Epithelial cell of prostate (primary cell): ENCODE measurements at places on chromosomes 6 and 20.

GRCh38 chr6:157123234-157123633, 200.1 kb downstream of the TMEM242 start:
- no peak for DNase-seq

GRCh38 chr6:125970760-125971159, 14.2 kb downstream of the HINT3 start:
- no peak for DNase-seq

DNA sequence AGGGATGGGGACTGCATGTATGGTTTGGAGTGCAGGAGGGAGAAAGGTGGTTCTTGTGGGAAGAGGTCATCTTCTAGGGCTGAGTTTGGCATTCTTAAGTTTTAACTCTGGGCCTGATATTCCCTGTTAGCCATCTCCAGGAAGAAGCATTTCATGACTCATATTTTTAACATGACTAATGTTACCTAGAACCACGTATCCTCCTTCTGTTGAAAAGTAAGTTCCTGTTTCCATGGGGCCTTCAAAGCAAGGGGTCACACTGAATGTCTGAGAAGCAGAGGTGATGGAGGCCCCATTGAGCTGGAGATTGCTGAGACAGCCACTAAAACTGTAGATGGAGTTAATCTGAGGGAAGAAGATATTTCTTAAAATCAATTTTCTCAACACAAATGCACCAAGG, 30.2 kb downstream of the FAM229B start:
- DNase-seq = peak; percentile 24

GRCh38 chr20:45266977-45267376, 12.6 kb upstream of the SLPI start:
- no peak for DNase-seq

DNA sequence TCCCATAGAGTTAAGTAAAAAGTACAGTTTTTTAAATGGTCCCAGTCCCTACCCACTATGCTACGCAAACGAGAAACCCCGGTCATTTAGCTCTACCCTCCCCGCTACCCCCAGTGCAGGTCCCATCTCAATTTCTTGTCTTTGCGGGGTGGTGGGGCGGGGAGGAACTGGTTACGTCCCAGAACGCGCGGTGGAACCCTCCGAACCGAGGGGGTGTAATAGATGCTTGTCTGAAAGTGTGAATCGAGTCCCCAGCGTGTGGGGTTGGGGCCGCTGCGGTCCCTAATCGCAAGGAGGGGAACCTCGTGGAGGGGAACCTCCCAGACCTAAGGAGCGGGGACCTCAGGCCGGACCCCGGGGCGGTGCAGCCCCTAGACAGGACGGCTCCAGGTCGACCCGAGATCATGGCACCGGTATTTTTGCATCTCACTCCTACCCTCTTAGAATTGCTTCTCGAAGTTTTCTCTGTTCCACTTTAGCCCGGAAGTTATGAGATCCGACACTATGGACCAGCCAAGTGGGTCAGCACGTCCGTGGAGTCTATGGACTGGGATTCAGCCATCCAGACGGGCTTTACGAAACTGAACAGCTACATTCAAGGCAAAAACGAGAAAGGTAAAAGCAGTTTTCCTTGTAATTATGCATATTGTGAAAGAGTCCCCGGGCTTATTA, 779 bp downstream of the HEBP2 start:
- no peak for DNase-seq

DNA sequence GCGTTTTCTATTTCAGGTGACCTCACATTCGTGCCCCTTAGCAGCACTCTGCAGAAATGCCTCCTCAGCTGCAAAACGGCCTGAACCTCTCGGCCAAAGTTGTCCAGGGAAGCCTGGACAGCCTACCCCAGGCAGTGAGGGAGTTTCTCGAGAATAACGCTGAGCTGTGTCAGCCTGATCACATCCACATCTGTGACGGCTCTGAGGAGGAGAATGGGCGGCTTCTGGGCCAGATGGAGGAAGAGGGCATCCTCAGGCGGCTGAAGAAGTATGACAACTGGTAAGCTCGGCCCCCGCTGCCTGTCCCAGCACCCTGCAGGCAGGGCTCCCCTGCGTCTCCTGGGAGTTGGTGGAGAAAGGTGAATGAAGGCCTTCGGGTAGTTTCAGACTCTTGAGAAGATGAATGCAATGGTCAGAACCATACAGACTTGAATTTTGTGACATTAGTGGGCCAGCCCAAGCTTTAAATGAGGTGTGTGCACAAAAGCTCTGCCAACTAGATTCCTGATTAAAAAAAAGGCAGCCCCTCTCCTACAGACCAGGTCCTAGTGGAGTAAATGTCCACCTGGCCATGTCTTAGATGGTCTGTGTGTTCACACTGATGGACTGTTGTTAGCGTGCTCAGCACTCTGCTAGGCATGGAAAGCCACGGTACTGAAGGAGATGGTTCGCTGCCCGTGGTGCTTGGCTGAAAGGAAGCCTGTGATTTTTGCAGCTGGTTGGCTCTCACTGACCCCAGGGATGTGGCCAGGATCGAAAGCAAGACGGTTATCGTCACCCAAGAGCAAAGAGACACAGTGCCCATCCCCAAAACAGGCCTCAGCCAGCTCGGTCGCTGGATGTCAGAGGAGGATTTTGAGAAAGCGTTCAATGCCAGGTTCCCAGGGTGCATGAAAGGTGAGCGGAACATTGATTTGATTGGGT, 708 bp downstream of the PCK1 start:
- no peak for DNase-seq

DNA sequence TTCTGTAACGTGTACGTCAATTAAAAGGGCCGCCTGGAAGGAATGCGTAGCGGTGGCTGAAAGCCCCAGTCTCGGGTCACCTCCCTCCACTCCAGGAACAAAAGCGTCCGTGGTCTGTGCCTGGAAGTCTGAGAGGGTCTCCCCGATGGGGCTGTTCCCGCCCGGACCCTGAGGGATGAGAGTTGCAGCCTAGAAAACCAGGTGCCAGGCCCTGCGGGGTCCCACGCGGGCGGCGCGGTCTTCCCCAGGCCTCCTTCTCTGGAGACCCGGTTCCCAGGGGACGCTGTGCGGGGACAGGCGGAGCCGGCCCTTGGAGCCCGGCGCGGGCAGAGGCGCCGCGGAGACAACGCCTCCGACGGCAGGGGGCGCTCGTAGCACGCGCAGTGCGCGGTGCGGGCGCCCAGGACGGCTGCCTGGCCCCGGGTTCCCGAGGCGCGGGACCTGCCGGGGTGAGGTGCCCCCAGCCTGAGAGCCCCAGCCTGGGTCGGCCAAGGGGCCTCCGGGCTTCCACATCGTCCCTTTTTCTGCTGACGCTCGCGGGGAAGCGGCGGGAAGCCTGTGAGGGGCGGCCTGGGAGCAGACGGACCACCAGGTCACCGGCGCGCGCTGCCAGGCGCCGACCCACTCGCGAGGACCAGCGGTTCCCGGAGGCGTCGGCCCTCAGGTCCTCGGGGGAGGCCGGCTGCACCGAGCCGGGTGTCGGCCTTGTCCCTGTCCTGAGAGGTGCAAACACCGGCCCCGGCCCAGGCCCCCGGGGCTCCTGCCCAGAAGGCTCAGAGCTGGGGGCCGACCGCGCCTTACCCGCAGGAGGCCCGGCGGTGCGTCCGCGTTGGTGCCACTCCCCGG, 5.3 kb upstream of the FOXC1 start:
- DNase-seq = no peak

DNA sequence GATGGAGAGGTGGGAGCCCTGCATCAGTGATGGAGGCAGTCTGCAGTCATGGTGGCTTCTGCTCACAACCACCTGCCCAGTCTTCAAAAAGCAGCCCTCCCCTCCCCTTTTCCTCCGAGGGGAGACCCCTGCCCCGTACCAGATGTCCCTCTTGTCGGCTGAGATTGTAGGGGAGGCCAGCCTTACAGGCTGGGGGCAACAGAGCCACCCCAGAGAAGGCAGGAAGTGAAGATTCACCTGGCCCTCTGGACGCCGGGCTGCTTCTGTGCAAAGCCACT, 4.5 kb downstream of the TNFRSF6B start:
- no peak for DNase-seq

DNA sequence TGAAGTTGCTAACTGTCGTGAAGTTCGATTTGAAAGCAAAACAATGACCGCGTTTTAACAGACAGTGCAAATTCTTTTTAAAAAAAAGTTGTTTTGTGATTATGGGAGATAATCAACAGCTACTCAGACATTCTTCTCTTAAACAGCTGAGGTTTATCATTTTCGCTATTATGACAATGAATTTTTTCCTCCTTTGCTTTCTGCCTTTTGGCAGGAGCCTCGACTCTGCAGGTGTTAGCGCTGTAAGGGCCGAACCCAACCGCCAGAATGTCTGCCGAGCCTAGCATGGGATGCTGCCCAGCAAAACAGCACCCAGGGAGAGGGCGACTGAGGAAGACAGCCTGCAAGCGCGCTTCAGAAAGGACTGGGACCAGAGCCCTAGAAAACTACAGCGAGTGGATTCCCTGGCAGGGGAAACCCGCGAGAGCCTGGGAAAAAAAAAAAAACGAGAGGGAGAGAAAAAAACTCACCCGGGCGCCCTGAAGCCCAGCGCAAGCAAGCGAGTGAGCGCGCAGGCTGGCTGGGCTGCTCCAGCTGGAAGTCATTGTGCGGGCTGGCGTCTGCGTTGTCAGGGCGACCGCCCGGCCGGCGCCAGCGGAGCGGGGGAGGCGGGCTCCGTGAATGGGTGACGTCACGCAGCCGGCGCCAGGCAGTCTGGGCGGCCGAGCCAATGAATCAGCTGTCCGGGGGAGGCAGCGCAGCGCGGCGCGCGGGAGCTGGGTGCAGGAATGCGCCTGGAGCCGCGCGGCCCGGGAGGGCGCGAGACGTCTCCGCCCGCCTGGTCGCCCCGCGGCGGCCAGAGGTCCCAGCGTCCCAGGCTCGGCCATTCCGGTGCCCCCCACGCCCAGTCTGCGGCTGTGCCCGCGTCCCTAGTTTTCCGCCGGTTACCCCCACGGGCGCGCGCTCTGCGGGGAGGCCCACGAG, 32.7 kb upstream of the ID4 start:
- peak; percentile 73 for DNase-seq

DNA sequence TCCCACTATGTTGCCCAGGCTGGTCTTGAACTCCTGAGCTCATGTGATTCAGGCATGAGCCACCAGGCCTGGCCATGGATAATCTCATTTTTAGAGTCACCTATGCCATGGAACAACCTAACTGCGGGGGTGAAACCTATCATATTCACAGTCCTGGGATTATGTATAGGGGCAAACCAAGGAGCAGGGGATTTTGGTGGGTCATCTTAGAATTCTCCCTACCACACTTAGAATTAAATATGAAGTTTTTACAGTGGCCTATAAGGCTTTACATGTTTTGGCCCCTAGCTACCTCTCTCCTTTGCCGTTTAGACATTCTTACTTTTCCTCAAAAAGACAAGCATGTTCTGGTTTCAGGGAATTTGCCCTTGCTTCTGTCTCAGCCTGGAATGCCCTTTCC, 20.6 kb upstream of the VEGFA start:
- no peak for DNase-seq

DNA sequence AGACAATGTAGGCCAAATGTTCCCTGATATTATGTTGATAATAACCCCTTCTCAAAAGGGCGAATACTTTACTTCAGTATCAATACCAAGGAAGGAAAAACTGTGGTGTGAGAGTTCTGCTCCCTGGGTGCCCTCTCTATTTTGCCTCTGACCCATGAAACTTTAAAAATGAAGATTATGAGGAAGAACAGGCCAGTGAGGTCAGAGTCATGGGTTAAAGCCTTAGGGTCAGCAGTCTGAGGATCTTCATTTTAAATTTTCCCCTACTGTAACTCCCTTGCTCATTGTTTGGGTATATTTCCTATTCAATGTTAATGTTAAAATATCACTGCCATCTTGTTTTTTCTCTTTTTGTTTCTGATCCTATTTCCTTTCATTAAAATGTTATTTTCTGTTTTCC, 47.9 kb downstream of the PRKN start:
- no peak for DNase-seq

DNA sequence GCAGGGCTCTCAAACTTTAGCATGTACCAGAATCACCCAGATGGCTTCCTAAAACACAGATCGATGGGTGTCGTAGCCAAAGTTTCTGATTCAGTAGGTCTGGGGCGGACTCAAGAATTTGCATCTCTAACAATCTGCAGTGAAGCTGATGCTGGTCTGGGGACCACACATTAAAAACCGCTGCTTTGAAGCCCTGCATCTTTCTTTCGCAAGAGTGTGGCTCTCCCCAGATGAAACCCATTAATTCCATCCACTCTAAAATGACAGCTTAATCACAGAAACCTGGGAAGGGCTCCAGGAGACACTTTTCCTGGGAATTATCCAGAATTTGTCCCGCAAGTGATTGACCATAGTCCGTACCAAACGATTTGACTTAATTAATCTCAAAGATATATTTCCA, 319.8 kb upstream of the PLCB4 start:
- no peak for DNase-seq

DNA sequence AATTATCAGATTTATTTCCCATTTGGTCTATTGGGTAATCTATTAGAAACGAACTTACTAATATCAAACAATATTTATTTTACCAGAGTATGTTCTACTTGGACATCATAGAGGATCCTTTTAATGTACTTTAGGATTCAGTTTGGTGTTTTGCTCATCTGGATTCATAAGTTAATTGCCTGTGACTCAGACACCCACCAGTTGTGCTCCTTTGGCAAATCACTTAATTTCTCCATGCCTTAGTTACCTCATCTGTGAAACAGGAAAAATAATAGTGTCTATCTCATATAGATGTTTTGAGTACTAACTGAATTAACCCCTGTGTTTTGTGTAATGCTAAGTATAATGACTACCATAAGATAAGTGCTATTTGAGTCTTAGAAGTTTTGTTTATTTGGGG, 292.1 kb downstream of the LAMA2 start:
- no peak for DNase-seq

DNA sequence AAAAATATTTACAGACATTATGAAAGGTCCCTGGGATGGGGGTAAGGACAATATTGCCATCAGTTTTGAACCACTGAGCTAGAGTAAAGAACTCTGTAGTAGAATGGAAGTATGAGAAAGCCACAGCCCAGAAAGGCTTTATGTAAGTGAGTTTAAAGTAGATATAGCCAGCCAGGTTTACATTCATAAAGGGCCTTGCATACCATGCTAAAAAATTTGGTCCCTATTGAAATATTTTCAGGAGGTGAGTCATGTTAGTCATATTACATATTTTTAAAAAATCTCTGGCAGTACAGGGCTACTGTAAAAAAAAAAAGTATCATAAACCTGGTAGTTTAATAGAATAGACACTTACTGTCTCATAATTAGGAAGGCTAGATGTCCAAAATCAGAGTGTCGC, 3.5 kb downstream of the ZKSCAN8 start:
- DNase-seq = no peak

- no peak for DNase-seq
Measured at GRCh38 chr6:133567636-133568035, 321.3 kb upstream of the TCF21 start.

- DNase-seq = no peak
Measured at GRCh38 chr6:111872401-111873177, 663 bp downstream of the FYN start.

DNA sequence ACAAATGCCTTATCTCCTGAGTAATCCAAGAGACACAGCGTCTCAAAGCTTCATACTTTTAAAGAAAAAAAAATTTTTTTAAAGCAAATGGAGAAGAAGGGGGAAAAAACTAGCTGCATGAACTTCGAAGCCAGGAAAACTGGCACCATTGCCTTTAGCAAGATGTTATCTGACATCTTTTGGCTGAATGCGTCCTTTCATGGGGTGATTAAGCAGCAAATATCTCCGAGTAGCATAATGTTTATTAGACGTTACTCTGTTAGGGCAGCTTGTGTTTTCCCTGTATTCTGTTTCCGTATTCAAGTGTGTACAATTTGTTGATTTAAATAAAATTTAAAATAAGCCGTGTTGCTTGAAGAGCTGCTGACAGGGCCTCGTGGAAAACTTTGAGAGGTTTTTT, 76.5 kb upstream of the TSHZ2 start:
- no peak for DNase-seq

- DNase-seq = no peak
Measured at GRCh38 chr6:73006146-73006545, 219.2 kb downstream of the KHDC1L start.

GRCh38 chr20:13817342-13817741, 32.5 kb downstream of the NDUFAF5 start:
- no peak for DNase-seq
